ENCODE measurements at places on chromosomes 12 and 14. TPM values are rescaled to one million over a fixed set of nuclear protein-coding genes. Genes with fewer than 3 reads are reported as not detected.

DNA sequence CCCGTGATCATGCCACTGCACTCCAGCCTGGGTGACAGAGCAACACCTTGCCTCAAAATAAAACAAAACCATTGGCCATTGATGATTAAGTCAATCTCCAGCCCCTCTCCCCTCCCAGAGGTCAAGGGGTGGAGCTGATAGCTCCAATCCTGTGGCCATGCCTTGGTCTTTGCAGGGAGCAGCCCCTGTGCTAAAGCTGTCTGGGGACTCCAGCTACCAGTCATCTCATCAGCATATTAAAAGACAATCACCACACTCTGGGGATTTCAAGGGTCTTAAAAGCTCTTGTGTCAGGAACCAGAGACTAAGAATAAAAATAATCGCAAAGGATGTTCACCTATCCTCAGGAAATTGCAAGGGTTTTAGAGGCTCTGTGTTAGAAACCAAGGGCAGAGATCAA is 30.6 kb downstream of the HCAR2 start:
- DNase-seq: no peak

DNA sequence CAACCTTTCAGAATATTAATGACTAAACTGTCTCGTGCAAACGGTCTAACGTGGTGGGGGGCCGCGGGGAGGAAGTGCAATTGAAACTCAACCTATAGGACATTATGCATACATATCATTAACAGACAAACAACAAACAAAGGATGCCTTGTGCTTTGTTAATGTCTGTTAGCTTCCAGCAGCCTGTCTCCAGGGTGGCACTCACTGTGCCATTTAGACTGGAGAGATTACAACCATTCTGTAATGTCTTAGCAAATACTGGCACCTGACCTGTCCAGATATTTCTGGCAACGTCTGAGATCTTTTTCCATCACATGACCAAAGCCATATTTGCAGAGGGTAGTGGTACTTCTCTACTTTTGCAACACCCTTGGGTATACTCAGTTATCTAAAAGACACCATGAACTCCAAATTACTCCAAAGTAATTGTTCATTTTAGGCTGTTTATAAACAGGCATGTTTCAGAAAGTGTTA is 11.6 kb downstream of the BHLHE41 start:
- no peak for DNase-seq

The IFNG-AS1 gene
- total RNA-seq: not detected

The MANSC4 gene
- not detected for total RNA-seq

- no peak for DNase-seq
Observed at GRCh38 chr12:49549735-49550692, 11.2 kb downstream of the KCNH3 start.

The GALNT8 gene
- 1.2 TPM for total RNA-seq

DNA sequence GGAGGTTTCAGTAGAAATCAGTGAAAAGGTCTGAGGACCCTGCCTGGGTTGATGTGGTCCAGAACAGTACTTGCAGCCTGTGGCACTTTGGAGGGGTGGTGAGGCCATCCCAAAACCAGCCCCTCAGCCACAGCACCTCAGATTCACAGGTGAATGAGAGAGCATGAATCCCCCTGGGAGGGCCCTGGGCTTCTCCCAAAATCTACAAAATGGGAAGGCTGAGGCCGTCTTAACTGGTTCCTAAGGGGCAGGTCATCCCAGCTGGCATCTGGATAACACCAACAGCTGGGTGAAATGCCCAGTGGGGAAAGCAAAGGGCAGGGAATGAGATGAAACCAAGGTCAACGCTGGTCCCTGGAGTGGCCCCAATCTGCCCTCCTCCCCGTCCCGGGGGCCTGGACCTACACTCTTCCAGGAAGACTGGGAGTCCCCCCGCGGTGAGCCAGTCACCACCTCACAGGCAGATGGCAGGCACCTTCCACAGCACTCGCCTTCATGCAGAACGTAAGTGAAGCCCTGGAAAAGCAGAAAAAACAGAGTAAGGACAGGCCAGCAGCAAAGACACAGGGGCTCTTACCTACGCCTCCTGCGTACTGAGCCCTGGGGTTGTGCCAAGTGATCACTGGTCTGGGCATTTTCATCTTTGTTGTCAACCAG is 26.3 kb upstream of the ANO2 start:
- DNase-seq: no peak

- DNase-seq: no peak
Observed at GRCh38 chr12:92470608-92471021, 232.2 kb upstream of the PLEKHG7 start.

The OR4Q2 gene
- not detected for total RNA-seq

DNA sequence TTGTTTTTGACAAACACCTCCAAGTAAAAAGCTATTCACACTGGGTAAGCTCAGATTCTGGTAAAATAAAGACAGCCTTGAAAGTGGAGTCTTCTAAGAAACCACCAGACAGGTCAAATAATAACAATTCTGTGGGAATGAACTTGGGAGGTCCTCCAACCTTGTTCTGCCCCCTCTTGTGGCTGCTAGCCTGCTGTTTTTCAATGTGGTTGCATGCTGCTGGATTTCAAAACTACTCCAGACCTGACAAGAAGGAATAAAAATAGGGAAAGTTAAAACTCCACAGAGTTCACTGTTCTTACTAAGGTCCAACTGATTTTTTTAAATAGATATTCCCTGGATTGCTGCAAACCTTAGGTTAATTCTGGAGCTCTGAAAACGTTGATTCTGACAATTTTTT is 32.2 kb upstream of the RIN3 start:
- DNase-seq: no peak

- no peak for DNase-seq
Observed at GRCh38 chr14:57392830-57393229, 2.4 kb downstream of the NAA30 start.

Data from activated T-helper 2 cell treated with anti-CD3 and anti-CD28 coated beads, Interferon-gamma antibody, Interleukin-2, Interleukin-4, amounts not matched to agents 10 μg/mL and 5 μg/mL and 100 μg/mL, durations not matched to agents 14 hours and 24 hours and 36 hours (primary cell).